RWPE1 (cell line): ENCODE measurements at places on chromosomes 2 and 18.

GRCh38 chr2:208820014-208820688 lies 413.6 kb downstream of the PTH2R start:
- peak; percentile 5 for DNase-seq

- no peak for DNase-seq
Observed at GRCh38 chr18:73663581-73663980, 484.1 kb downstream of the FBXO15 start.

DNA sequence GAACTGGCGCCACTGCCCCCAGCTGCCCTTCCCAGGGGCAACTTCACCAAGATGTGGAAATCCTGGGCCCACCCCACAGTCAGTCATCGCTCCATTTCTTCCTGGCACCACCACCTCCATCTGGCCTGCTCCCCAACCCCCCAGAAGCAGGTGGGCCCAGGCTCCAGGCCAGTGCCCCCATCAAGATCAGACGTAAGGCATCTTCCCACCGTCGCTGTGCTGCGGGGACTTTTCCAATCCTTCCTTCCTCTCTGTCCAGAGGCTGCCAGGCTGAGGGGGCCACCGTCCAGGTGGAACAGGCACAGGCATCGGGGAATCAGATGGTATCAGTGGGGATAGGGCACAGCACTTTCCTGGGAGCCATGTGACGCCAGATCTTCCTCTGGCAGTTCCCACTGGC lies 8.1 kb downstream of the PRLH start:
- DNase-seq = no peak

DNA sequence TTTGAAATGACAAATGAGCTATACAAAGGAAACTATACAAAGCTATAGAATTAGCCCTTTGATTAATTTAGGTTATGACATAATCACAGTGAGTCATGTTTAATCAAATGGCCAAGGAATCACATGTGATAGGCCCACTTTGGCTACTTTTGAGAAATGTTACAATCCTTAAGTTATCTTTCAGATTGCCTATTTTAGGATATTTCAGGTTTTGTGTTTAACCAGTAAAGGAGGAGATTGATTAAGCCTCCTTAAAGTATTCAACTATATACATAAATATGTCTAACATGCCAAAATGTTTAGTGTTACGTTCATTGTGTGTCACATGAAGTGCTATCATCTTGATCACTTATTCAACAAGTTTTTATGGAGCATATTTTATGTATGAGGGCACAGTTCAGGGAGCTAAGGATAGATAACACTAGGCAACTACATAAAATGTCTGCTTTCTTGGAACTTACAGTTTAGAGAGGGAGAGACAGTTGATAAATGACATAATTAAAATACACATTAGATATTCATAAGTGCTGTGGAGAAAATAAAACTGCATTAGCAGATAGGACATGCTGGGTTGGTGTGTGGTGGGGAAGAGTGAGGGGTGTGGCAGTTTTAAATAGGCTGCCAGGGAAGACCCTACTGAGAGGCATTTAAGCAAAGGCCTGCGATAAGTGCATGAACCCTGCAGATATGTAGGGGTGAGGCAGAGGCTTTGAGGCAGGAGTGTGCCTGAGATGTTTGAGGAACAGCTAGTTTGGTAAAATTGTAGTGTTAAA lies 77.2 kb downstream of the LTBP1 start:
- no peak for DNase-seq

GRCh38 chr18:48669991-48670750 lies 131.3 kb downstream of the CTIF start:
- DNase-seq = no peak

DNA sequence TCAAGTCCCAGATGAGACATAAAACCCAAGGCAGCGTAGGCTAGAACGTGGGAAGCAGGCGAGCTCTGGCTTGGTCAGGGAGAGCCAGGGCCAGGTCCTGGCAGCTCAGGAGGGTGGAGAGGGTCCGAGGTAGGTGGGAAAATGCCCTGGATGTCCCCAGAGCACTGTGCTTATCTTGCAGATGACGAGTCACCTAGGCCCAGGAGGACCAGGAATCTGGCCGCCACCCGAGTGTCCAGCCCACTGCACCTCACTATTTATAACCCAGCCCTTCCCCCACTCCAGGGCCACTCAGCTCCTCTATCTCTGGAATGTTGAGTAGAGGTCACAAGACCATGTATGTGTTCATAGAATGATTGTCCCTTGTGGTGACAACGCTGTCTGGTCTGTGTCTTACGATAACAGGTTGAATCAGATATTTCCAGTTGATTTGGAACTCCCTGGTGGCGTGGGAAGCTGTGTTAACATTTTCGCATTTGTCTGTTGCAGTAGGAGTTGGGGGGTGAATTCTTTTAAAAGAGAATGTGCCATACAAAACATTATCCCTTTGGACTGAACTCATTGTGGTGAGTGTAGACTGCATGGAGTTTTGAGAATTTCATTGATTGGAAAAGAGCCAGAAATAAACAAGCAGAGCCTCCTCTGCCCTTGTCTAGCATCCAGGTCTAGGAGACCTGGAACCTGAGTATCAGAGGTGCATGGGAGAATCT lies 47.5 kb downstream of the EMILIN2 start:
- no peak for DNase-seq

- no peak for DNase-seq
Observed at GRCh38 chr18:58168993-58169392, 125.0 kb downstream of the NEDD4L start.

DNA sequence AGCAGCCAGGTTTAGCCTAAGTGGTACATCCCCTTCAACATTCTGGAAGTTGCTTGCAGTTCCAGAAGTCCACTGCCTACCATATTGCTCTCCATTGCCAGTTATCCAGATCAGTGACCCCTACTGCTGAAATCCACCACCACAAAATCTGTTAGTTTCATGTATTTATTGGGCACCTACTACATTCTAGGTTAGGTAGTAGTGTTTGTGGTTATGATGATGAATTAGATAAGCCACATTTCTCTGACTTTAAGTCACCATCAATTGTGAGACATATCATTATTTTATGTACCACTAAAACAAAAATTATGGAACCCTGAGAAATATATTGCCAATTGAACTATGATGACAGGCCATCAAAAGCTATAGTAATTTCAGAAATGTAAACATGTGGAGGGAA lies 139.5 kb upstream of the PKDCC start:
- no peak for DNase-seq

DNA sequence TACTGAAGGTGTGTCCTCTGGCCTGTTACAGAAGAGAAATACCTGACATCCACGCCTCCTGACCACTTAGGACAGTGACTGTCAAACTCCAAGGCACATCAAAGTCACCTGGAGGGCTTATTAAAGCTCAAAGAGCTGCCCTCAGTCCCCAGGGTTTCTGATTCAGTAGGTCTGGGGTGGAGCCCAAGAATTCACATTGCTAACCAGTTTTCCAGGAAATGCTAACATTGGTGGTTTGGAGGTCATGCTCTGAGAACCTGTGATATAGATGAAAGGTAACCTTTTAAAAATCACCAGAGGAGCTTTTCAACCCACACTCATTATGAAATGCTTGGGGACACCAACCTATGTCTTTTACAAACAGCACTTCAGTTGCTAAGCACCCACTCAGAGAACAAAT lies 172.3 kb downstream of the ALK start:
- DNase-seq = peak; percentile 13

- no peak for DNase-seq
Observed at GRCh38 chr2:63740943-63741342, 100.8 kb upstream of the UGP2 start.

GRCh38 chr2:64090264-64090663 lies 54.0 kb downstream of the PELI1 start:
- DNase-seq = no peak

DNA sequence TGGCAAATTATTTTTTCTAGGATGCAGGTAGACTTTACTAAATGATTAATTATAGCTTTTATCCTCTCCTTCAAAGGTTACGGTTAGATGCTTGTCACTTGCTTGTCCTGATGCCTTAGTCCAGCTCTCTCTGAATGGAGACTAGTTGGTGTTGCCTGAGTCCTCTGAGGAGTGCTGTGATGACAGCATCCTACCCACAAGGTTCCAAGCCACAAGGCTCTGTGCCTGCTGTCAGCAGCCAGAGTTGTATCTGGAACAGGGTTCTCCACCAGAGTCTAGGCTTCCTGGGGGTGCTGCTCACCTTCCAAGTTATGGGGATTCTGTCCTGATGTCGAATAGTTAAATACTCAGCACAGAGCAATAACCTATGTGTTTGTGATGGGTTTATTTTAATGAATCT lies 125.7 kb downstream of the GALNT1 start:
- DNase-seq = no peak

- DNase-seq = peak; percentile 96
Observed at GRCh38 chr2:27320958-27321543, 1.8 kb downstream of the MPV17 start.

GRCh38 chr2:14621114-14621513 lies 11.4 kb upstream of the LRATD1 start:
- no peak for DNase-seq

DNA sequence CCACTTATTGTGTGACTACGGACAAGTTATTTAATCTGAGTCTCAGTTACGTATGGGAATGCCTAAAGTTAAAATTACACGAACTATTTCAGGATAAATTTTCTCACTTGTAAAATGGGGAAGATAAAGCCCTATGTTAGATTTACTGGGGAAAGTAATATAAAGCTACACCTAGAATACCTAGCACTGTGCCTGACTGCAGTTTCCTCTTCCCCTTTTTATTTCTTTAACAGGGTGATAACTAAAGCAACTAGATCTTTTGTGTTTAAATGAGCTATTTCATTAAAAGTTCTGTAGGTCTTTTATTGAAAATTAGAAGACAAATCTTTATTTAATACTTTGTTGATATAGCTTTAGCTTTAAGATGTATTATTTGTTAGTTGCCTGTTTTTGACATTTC lies 5.0 kb downstream of the B3GNT2 start:
- no peak for DNase-seq

DNA sequence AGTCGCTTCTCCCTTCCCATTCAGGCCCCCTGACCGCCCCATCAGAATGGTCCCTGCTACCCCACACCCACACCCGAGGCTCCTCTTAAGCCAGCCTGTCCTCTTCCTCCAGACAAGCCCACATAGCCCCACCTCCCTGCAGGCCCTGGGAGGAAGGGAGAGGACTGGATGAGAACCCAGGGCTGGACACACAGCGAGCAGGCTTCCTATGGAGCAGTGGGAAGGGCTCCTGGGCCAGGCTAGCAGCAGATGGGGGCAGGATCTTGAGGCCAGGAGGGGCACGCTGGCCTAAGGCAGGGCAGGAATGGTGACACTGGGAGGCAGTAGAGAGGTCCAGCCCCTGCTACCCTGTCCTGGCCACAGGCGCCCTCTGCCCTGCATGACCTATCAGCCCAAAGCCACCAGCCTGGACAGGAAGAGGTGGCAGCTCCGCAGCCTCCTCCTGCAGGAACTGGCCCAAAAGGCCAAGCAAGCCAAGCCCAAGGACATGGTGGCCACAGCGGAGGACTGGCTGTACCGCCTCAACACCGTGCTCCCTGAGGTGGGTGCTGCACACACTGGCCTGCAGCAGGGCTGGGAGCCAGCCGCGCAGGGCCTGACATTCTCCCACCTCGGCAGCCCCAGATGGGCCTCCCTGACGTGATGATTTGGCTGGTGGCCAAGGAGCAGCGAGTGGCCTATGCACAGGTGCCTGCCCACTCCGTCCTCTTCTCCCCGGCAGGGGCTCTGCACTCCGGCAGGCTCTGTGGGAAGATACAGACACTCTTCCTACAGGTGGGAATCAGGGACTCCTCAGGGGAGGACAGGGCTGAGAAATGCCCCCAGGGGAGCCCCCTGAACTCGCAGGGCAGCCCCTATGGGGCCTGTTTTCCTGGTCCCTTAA lies 43.3 kb downstream of the FER1L5 start:
- no peak for DNase-seq

GRCh38 chr2:61368687-61369665 lies 101.9 kb downstream of the USP34 start:
- no peak for DNase-seq

- DNase-seq = no peak
Observed at GRCh38 chr18:49851624-49852023, 38.3 kb upstream of the ACAA2 start.

GRCh38 chr2:216195565-216196029 lies 86.4 kb downstream of the XRCC5 start:
- DNase-seq = peak; percentile 48

DNA sequence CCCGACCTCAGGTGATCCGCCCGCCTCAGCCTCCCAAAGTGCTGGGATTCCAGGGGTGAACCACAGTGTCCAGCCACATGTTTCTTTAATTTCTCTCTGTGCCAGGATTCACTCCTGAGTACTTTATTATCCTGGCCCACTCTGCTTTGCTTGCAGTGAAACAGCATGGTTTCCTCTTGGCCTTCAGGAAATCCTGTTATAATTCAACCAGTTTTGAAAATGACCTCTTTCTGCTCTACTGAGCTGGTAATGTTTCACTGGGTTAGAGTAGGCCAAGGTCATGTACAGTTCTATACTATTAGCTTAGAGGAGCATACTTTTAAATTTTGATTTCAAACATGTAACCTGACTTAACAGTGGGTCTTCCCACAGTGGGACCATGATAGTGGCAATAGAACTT lies 90.6 kb upstream of the PELI1 start:
- no peak for DNase-seq

- DNase-seq = peak; percentile 48
Observed at GRCh38 chr2:145692971-145693478, 1173.1 kb upstream of the ZEB2 start.

- DNase-seq = no peak
Observed at GRCh38 chr2:118801151-118801550, 46.3 kb downstream of the EN1 start.

DNA sequence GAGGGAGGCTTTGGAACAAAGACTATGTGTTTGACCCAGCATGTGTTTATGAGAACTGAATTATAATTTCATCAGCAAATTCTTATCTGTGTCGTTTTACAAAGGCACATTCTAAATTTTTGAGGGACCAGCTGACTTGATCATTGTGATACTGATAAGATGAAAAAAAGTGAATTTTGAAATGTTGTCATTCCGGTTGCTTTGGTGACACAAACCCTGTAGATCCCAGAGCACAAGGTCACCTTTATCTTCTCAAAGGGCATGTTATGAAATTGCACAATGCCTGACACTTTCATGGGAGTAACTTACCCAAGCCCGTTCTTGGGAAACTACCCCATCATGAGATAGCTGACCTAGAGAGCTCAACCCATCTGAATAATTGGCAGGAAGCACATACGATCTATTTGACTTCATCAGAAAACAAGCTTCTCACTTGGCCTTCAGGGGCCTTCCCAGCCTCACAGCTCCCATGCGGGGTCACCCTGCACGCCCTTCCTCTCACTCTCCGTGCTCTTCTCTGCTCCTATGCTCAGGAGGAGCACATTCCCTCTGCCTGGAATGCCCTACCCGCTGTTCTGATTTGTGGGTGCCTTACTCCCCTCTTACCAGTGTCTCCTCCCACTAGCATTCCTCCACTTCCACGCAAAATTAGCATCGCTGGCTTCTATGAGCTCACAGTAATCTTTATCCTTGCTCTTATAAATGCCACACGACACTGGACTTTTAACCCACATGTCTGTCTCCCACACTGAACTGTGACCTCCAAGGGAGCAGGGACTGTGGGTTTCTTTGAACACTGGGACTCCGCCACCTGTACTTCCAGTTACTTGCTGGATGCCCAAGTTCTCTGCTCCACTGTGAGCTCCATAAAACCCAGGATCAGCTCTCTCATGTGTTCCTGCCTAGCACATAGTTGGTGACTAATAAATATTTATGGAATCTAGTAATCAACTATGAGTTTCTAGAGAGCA lies 555.8 kb upstream of the ID2 start:
- DNase-seq = no peak

GRCh38 chr18:63477968-63478367 lies 1.2 kb downstream of the SERPINB5 start:
- DNase-seq = no peak

- no peak for DNase-seq
Observed at GRCh38 chr2:110180036-110180435, 24.8 kb downstream of the NPHP1 start.

- DNase-seq = no peak
Observed at GRCh38 chr2:218002845-218003180, at the start of gene TNS1. TSS of gene TNS1 (minus strand) at chr2:218002995. CDS start at chr2:218002872, 123 bp downstream.
